ENCODE measurements at places on chromosomes 6 and 20.

- no peak for DNase-seq
Measured at GRCh38 chr6:157989541-157990289, 8.1 kb downstream of the SYNJ2 start.

GRCh38 chr6:88584581-88585275 is 378.7 kb downstream of the RNGTT start:
- DNase-seq, result no peak

DNA sequence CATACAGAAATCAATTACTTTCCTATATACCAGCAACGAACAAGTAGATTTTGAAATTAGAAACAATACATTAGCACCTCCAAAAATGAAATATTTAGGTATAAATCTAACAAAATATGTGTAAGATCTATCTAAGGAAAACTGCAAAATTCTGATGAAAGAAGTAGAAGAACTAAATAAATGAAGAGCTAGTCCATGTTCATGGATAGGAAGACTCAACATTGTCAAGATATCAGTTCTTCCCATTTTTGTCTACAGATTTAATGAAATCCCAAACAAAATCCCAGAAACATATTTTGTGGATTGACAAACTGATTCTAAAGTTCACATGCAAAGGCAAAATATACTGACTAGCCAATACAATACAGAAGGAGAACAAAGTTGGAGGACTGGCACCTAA is 33.7 kb downstream of the PREP start:
- DNase-seq, result no peak

- no peak for DNase-seq
Measured at GRCh38 chr6:89022798-89023197, 57.8 kb upstream of the PNRC1 start.

- DNase-seq, result no peak
Measured at GRCh38 chr6:34273242-34273805, 24.5 kb upstream of the SMIM29 start.

DNA sequence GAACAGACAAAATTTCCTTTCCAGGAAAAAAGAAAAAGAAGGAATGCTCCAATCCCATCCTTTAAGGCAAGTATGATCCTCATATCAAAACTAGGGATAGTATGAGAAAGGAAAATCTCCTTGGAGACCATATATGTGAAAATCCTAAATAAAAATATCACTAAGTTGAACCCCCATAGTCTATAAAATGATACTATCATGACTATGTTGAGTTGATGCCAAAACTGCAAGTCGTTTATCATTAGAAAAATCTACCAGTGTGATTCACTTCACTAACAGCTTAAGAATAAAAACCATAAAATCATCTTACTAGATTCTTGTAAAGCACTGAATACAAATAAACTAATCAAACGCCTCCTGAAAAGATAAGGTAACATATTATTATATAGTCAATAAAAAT is 76.6 kb upstream of the STXBP5 start:
- no peak for DNase-seq

DNA sequence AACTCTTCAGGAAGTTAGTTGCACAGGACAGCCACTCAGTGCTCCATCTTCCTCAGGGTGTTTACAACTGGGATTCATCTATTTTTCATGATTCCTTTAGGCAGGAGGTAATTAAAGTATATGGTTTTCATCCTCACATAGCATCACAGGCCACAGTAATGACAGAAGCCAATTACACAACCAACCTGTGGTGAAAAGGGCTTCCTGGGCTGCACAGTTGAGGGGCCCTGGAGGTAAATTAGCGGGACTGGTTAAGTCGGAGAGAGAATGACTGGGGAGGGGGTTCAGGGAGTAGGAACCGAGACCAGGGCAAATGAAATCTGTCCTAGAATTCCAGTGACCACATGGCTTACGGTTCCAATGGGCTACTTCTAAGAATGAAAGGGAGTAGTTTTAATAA is 37.0 kb downstream of the BAK1 start:
- DNase-seq, result no peak

DNA sequence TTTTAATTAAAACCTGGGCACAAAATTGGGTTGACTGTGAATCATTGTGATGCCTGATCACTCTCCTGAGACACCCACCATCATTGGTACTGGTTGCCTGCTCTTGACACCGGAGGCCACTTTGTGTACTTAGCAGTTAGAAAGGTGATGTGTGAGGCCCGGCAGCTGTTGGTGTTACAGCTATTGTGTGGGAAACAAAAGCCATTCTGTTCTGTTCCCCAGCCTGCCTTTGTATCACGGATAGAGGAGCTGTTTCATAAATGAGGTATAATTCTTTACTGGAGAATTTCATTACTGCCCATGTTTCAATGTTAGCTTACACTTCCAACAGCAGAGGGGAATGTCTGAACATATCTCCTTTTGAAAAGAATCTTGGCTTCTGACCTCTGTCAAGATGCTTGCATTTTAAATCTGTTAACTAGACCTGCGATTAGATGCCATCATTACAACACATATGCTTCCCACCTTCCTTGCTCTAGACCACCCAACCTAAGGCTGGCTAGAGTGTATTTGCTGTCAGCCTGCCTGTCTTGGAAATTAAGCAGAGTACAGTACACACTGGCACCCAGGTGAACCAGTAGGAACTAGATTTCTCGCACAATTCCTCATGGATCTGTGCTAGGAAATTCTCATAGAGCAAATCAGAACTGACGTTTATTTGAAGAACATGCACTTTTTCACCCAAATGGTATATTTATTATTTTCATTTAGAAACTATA is 142.4 kb upstream of the INSM1 start:
- no peak for DNase-seq

- peak; percentile 32 for DNase-seq
Measured at GRCh38 chr6:3905945-3906845, 57.0 kb downstream of the FAM50B start.

- DNase-seq, result no peak
Measured at GRCh38 chr6:117275205-117275604, 9.8 kb downstream of the VGLL2 start.

GRCh38 chr6:37170273-37171200 is 585 bp downstream of the PIM1 start:
- DNase-seq, result peak; percentile 36

GRCh38 chr6:140581601-140582000 is 1207.2 kb upstream of the CITED2 start:
- DNase-seq, result no peak

DNA sequence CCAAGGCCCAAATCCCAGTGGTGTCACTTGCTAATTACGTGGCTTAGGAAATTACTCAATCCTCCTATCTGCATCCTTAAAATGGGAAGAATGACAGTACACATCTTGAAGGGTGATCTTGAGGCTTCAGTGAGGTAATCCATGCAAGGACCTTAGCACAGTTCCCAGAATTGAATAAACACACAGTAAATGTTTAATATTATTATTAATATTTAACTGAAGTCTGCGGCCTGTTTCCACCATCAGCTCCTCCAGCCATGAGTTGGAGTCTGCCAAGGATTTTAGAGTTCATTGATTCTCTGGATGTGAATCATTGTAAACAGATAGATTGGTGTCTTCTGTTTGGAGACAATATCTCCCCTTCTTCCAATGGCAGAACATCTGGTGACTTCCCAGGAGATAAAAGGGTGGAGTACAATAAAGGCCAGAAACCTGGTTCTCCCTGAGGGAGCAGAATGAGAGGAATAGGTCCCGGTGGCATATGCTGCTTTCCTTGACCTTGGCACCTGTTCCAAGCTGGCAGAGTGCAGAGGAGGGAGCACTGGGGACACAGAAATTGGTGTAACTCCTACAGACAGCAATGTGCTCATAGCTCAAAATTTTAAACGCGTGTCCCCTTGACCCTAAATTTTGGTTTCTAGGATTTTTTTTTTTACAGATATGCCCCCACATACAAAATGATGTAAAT is 25.4 kb downstream of the UNC5CL start:
- DNase-seq, result no peak

DNA sequence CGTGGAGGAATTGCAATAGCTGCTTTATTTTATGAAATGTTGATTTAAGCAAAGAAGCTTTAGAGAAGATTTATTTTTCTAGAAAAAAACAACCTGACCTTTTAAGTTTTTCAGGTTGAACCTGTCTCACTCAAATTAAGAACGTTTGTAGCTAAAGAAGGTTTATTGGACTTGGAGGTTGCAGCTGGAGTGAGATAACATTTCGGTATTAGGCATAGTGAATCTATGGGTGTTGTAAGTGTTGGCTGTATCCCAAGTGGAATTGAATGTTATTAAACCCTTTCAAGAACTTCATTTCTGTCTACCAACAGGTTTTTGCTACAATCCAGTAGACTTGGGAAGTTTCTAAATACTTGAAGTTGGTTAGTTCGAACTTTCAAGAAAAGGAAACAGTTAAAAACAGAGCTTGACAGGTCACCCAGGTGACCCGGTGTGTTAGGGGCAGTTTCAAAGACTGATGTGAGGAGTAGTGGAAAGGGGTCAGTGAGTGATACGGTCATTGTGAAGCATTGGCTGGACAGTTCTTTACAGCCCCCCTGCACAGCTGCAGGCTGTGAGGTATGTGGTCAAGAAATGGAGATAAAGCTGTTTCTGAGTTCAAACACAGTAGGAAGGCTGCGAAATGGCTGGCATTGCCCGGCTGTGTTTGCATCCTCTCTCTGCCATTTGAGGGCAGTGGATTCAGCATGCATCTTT is 2.4 kb upstream of the TBCC start:
- DNase-seq, result peak; percentile 24

- DNase-seq, result no peak
Measured at GRCh38 chr20:40865095-40865494, 163.5 kb upstream of the TOP1 start.

- DNase-seq, result no peak
Measured at GRCh38 chr20:34791289-34792020, 34.0 kb downstream of the NCOA6 start.

GRCh38 chr20:50645253-50646068 is 45.9 kb downstream of the RIPOR3 start:
- DNase-seq, result no peak

DNA sequence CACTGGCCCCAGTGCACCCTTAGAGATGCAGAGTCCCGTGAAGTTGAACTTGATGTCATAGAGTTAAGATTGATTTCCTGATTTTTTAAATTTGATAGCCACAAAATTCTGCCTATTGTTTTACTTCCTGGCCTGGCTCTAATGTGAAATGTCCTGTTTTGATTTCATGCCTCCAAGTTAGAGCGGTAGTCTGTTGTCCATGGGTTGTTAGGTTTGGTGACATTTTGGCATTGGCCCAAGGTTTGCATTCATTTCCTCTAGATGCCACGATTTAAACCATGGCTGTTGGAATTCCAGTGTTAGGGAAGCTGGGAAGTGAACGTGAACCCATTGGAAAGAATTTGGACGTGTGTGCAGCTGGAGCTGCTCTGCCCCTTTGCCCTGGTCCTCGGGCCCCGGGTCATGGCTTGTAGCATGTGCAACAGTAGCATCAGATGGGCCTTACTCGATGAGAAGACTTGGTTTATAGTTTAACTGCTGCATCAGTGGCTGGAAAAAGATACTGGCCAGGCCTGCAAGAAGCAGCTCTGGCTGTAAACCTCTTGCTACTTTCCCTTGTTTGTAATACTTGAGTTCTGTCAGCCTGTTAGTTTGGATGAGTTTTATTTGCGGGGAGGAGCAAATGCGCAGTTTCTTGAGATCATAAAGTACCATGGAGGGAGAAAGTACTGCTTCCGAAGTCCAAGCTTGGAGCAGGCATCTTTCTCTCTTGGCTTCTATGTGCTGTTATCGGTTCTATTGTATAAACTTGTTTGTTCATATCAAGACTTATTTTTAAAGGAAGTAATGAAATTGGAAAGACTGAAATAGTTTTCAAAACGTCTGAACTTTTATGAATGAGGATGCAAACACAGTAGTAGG is 121.4 kb upstream of the CLDN20 start:
- no peak for DNase-seq

DNA sequence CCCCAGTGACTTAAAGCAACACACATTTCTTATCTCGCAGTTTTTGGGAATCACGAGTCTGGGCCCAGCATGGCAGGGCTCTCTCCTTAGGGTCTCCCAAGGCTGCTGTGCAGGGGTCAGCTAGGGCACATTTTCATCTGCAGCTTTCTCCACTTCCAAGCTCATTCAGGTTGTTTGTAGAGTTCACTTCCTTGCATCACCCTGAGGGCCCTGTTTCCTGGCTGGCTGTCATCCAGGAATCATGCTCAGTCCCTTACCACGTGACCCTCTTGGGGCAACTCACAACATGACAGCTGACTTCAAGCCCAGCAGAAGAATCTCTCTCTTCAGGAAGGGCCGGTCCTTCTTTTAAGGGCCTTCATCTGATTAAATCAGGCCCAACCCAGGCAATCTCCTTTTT is 21.3 kb downstream of the SNAP25 start:
- no peak for DNase-seq

GRCh38 chr6:15465212-15465611 is 197.6 kb downstream of the DTNBP1 start:
- no peak for DNase-seq

DNA sequence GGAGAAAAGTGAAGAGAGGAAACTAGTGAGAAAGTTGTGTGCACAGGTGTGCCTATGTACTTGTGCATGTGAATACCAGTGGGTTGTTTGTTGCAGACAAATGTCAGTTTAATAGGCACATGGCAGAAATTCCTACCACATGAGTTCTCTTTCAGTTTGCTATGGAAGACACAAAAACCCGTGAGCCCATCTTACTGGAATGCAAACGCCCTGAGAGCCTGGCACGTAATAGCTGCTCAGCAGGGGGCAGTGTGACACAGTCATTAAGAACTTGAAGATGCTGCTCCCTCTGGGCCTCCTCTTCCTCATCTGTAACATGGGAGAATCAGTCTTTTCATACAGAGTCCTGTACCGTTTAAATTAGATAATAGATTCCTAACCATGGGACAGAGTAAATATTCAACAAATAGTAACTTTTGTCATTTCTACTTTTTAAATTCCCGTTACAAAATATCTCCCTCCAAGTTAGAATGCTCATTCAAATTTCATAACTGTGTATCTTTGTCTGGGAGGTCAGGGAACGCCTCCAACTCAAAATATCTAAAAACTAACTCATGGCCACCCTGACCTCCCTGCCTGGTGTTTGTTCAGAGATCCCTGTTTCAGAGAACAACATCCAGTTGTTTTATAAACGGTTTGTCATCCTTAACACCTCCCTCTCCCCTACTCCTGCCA is 802.9 kb downstream of the MAFB start:
- peak; percentile 31 for DNase-seq

DNA sequence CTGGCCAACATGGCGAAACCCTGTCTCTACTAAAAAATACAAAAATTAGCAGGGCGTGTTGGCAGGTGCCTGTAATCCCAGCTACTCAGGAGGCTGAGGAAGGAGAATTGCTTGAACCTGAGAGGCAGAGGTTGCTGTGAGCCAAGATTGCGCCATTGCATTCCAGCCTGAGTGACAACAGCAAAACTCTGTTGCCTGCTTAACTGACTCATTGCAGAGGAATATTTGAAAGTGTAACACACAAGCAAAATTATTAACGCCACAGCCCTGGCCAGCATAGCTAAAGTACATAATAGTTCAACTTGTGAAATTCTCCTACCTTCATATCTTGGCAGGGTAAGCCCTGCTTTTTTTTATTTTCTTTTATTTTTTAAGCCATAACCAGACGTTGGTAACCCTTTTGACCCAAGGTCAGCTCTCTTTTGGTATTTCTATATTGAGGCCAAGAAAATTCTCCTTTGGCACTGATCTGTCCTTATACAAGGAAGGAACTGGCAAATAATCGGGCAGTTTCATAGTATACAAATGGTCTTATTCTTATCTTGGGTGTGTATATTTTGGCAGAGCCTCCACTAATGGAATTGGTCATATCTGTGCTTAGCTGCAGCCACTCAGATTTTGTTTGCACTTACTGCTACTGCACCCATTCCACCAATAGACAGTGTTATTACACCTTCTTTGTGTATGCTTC is 4.0 kb upstream of the ADGRF5 start:
- DNase-seq, result no peak

GRCh38 chr6:133683308-133683580 is 205.7 kb upstream of the TCF21 start:
- DNase-seq, result no peak

GRCh38 chr6:36728289-36729160 is 30.9 kb downstream of the RAB44 start:
- no peak for DNase-seq
